ENCODE measurements at places on chromosomes 16 and 17. TPM values are rescaled to one million over a fixed set of nuclear protein-coding genes. Genes with fewer than 3 reads are reported as not detected.

EMC6 gene
- 24.1 TPM for total RNA-seq

SECTM1 gene
- 1.1 TPM for total RNA-seq

CSHL1 gene
- total RNA-seq, result not detected

ZP2 gene
- total RNA-seq, result not detected

KRTAP1-1 gene
- total RNA-seq, result not detected

RCVRN gene
- not detected for total RNA-seq

SPATA22 gene
- total RNA-seq, result not detected

PSME3IP1 gene
- 52.3 TPM for total RNA-seq

SLC6A2 gene
- not detected for total RNA-seq

SCN4A gene
- not detected for total RNA-seq

GLIS2 gene
- 5.9 TPM for total RNA-seq

TVP23A gene
- not detected for total RNA-seq

TOM1L1 gene
- total RNA-seq, result 5.0 TPM

KIF2B gene
- not detected for total RNA-seq

TAC4 gene
- not detected for total RNA-seq

EMP2 gene
- total RNA-seq, result 6.0 TPM

C1QL1 gene
- total RNA-seq, result not detected

KRT17 gene
- total RNA-seq, result not detected

NPIPB6 gene
- total RNA-seq, result not detected

KRT27 gene
- total RNA-seq, result not detected

All from glomerular endothelial cell (primary cell).